ENCODE measurements at places on chromosomes 13 and 19.

DNA sequence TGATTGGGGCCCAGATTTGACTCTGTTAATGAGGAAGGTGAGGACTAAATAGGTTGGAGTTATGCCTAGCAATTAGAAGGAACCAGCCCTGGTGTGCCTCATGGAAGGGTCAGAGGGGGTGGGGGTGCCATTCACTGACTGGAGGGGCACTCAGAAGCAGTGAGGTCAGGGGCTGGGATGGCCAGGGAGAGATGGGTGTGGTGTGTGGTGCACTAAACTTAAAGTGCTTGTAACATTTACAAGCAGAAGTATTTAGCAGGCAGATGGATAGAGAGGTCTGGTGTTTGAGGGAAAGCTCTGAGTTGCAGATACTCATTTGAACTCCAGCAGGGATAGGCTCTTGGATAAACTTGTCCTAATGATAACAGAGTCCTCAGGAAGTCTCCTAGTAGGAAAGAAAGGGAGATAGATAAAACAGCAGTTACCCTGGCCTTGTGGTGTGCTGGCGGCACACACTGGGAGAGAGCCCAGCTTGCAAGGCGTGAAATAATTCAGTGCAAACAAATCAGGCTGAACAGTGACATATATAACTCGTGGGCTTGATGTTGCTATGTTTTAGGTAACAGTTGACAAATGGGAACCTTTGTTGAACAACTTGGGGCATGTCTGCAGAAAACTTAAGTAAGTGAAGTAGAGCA, 20.0 kb upstream of the UPF3A start:
- DNase-seq = no peak

GRCh38 chr13:52711286-52711685, 28.3 kb downstream of the CNMD start:
- no peak for DNase-seq

DNA sequence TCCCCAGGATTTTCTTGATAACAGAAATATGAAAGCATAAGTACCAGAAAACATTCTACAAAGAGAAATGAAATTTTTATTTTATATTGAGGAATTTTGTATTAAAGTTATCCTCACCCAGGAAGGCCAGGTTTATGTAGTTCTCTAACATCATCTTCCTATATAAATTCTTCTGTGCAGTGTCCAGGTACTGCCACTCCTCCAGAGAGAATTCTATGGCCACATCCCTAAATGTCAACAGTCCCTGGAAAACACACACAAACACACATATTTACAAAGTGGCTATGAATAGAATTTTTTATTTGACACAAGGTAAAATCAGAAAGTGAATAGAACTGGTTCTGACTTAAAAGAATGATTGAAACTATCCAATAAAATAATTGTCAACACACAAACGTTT, 110.5 kb upstream of the ZNF91 start:
- no peak for DNase-seq

DNA sequence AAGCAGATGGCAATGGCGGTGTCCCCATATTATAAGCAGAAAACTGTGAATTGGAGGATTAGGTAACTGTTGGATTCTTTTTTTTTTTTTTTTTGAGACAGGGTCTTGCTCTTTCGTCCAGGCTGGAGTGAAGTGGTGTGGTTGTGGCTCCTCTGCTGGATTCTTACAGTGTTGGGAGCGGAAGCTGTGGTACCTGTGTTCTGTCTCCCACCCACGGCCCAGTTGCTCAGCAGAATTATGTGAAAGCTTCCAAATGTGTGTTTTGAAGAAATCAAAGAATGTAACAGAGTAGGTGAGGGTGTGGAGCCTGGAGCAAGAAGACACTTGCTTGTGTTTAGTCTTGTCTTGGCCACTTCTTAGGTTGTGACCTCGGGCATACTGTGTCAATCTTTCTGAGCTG, 295.6 kb downstream of the SHISA2 start:
- no peak for DNase-seq

DNA sequence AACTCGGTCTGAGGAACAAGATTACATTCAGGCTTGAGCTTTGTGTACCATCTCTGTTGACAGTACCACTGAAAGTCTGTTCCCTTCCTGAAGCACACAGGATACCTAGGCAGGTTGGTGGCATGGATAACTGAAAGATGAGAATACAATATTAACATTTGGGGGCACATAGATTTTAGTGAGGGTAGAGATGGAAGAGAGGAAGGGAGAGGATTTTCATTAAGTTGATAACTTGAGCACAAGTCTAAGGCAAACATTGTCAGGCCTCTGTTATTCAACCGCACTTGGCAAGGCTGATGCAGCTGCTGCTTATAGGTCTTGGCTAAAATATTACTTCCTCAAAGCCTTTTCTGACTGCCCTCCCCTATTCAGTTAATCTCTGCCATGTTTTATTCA, 10.9 kb downstream of the MIR17HG start:
- no peak for DNase-seq

- DNase-seq = no peak
Observed at GRCh38 chr19:46353730-46354528, 7.0 kb downstream of the PPP5C start.
